ENCODE measurements at places on chromosomes 16 and 17.

- DNase-seq, result peak; percentile 91
These were observed 9.4 kb downstream of the RPL19 start for GRCh38 chr17:39209317-39210092.

- no peak for DNase-seq
These were observed 23.1 kb upstream of the BAHCC1 start for GRCh38 chr17:81371910-81372760.

DNA sequence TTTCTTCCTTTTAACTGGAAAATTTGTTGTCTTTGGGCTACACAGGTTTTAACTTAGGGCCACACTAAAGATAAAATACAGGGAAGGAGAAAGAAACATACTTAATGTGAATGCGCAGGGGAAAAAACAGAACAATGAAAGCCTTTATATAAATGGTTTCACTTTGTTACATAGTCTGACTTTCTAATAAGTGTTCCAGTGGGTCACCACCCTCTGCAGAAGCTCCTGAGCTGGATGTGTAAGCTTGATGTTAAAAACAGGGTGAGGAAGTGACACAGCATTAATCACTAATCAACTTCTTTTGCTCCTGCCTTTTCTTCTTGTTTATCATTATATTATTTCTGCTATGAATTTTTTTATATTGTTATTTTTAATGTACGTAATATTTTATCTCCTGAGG is 445.6 kb upstream of the CA10 start:
- DNase-seq, result no peak

GRCh38 chr17:33970279-33970678 is 284.8 kb upstream of the CCL2 start:
- DNase-seq, result no peak

GRCh38 chr16:28293601-28293960 is 1.3 kb downstream of the SBK1 start:
- no peak for DNase-seq

Data from lower leg skin (tissue), 4 donors.